ENCODE measurements at places on chromosomes 7 and 10.

DNA sequence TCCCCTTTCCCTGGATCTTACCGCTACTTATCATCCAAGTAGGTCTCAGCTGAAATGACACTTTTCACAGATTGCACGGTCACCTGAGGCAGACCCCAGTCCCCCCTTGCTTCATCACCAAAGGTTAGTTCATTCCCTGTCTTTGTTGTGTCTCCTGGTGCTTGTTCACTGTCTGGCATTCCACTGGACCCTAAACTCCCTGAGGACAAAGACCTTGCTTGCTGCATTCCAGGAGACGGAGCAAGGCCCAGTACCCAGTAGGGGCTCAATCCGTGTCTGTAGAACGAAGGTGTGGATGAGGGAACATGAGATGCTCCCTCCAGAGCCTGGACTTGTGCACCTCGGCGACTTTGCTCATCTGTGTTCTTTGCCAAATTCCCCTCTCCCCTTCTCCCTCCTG lies 160.0 kb downstream of the RAB11FIP2 start:
- DNase-seq: no peak

DNA sequence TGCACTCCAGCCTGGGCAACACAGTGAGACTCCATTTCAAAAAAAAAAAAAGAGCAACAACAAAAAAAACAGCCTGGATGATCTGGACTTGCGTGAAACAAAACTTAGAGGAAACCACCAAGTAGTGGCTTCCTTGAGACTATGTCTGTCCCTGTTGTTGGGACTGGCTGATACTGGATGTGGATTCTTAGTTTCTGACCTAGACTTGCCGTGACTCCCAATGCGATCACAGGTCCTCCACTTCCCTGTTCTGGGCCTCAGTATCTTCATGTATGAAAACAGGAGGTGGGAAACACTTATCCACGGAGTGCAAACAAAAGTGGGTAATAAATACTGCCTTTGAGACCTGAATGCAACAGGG lies 125.7 kb downstream of the PRPF18 start:
- DNase-seq: no peak

DNA sequence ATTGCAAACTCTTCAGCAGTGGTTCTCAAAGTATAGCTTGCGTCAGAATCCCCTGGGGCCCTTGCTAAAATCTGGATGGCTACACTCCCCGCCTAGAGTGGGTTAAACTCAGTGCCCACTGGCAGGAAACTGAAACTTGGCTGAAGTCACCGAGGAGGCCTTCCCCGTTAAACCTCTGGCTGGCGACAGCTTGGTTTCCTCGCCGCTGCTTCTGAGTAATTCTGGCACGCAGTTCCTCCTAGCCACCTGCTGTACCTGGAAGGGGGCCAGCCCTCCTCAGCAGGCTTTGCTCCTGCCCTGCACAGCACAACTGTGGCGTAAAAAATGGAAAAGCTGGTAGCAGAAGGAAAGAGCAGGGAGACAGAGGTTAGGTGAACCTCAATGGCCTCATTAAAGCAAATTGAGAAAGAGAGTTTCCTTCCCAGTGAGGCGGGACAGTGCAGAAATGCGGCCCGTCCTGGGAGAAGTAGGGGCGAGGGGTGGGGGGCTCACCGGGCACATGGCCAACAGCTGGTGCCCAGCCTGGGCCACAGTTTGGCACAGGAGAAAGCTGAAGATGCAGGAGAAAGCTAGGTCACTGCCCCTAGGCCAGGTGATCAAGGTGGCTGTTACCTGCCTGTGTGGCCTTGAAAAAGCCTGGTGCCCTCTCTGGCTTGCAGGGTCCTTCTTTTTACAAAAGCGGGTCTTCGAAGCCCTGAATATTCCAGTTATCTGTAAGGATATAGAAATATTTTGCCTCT lies 46.6 kb downstream of the ALOX5 start:
- DNase-seq: no peak

- DNase-seq: no peak
Observed at GRCh38 chr7:77281780-77282478, 82.3 kb upstream of the FGL2 start.

DNA sequence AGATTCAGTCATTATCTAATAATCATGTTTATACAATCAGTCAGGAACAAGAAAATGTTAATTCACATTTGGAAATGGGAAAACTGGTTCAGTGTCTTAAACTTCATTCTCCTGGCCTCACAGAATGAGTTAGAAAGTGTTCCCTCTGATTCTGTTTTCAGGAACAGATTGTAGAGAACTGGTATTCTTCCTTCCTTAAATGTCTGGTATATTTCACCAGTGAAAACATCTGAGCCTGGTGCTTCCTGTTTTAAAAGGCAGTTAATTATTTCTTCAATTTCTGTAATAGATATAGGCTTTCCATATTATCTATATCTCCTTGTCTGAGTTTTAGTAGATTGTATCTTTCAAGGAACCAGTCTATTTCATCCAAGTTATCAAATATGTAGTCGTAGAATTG lies 97.1 kb upstream of the TMEM168 start:
- no peak for DNase-seq

GRCh38 chr7:104096683-104097082 lies 107.2 kb upstream of the RELN start:
- DNase-seq: no peak

DNA sequence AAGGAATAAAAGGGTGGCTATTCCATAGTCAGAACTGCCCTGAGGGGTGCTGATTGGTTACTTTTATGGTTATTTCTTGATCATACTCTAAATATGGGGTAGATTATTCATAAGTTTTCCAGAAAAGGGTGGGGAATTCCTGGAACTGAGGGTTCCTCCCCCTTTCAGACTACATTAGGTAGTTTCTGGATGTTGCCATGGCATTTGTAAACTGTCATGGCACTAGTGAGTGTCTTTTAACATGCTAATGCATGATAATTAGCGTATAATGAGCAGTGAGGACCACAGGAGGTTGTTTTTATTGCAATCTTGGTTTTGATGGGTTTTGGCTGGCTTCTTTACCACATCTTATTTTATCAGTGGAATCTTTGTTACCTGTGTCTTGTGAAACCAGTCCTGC lies 26.5 kb upstream of the POT1 start:
- no peak for DNase-seq

DNA sequence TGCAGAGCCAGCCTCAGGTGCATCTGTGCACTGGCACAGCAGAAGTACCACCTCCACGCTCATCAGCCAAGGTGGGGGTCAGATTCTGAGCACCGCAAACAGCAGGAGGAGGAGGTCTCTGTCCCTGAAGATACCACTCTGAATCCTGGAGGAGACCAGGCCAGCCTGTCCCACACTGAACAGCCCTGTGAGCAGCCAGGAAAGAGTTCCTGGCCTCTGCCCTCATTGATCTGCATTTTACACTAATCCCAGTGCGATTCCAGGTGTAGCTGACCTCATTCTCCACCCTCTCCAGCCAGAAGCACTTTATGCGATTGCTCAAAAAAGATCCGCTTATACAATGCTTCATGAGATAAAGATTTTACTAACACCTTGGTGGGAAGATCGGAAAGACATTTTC lies 99.1 kb upstream of the CACUL1 start:
- DNase-seq: no peak

- DNase-seq: no peak
Observed at GRCh38 chr10:63603709-63604445, 82.7 kb downstream of the REEP3 start.

GRCh38 chr10:28367413-28367812 lies 64.5 kb upstream of the MPP7 start:
- no peak for DNase-seq

- no peak for DNase-seq
Observed at GRCh38 chr7:98120559-98120958, 13.9 kb downstream of the LMTK2 start.

DNA sequence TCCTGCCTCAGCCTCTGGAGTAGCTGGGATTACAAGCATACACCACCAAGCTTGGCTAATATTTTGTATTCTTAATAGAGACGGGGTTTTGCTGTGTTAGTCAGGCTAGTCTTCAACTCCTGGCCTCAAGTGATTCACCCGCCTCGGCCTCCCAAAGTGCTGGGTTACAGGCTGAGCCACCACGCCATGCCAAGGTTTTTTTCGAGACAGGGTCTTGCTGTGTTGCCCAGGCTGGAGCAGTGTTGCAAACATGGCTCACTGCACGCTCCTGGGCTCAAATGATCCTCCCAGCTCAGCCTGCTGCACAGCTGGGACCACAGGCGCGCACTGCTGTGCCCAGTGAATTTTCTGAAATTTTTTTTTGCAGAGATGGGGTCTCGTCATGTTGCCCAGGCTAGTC lies 3.3 kb upstream of the SEC31B start:
- no peak for DNase-seq

- peak; percentile 34 for DNase-seq
Observed at GRCh38 chr7:24572393-24572996, 757 bp upstream of the PALS2 start.

- peak; percentile 100 for DNase-seq
Observed at GRCh38 chr10:124724279-124725027, 19.7 kb downstream of the FAM53B start.

- DNase-seq: no peak
Observed at GRCh38 chr7:53001221-53001620, 34.2 kb upstream of the POM121L12 start.

GRCh38 chr7:106795877-106796231 lies 69.2 kb upstream of the PIK3CG start:
- no peak for DNase-seq

- DNase-seq: no peak
Observed at GRCh38 chr7:117997862-117998825, 124.9 kb upstream of the CTTNBP2 start.

- DNase-seq: no peak
Observed at GRCh38 chr10:43221419-43222209, 45.3 kb downstream of the RASGEF1A start.

DNA sequence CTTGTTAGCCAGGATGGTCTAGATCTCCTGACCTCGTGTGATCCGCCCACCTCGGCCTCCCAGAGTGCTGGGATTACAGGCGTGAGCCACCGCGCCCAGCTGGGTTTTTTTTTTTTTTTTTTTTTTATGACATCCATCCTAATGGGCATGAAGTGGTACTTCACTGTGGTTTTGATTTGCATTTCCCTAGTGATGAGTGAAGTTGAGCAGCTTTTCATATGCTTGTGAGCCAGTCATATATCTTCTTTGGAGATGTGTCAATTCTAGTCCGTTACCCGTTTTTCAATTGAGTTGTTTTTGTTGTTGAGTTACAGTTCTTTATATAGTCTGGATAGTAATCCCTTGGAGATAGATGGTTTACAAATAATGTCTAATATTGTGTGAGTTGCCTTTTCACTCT lies 127.7 kb downstream of the SMURF1 start:
- DNase-seq: no peak

DNA sequence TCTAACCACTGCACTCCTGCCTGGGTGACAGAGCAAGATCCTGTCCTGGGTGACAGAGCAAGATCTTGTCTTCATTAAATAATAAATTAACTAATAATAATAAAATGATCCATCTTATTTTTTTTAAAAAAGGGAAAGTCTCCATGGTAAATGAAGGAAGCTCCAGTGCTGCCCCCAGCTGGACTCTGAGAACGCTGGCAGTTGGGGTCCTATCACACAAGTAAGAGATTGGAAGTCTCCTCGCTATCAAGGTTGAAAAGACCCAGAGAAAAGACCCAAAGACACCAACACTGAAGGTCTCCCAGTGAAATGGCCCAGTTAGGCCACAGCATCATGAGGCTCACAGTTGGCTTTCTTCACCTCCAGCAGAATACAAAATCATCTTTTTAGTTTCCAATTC lies 13.8 kb upstream of the C10orf67 start:
- DNase-seq: no peak

GRCh38 chr10:113086282-113086681 lies 136.2 kb downstream of the TCF7L2 start:
- DNase-seq: no peak

GRCh38 chr10:30378201-30378995 lies 29.3 kb upstream of the MTPAP start:
- no peak for DNase-seq

DNA sequence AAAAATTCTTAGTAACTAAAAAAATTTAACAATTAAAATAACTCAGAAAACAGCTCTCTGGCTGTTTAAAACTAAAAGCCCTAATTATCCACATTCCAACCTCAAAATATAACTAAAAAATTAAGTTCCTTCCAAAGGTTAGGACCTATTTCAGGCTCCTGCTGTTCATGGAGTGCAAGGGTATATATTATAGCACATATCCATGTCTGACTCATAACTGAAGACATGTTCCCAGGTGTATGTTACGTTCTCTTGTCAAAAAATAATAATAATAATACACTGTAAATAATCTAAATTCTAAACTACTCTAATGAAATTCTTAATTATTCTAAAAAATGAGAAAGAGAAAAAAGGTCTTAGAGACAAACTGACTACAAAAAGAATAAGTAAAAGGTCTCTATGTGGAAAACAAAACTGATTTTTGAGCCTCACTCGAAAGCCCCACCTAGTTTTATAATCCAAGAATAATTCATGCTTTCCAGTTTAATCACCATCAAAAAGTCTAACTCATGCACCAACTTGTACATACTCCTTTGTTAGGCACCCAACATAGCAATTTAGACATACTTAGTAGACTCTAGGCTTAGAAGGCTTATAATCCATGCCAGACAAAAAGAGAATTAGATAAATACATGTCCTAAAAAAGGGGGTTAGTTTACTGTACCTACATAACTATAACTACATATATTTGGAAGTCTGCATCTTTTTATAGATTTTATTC lies 171.4 kb downstream of the KMT2E start:
- no peak for DNase-seq

GRCh38 chr7:46932306-46932675 lies 649.6 kb downstream of the TNS3 start:
- DNase-seq: no peak
